Astrocyte of the hippocampus (primary cell): ENCODE measurements at places on chromosomes 6 and 20.

GRCh38 chr6:3175715-3176402, 18.5 kb upstream of the TUBB2A start:
- DNase-seq: no peak

- DNase-seq: no peak
These were observed 71.6 kb upstream of the DST start for GRCh38 chr6:56714273-56714672.

DNA sequence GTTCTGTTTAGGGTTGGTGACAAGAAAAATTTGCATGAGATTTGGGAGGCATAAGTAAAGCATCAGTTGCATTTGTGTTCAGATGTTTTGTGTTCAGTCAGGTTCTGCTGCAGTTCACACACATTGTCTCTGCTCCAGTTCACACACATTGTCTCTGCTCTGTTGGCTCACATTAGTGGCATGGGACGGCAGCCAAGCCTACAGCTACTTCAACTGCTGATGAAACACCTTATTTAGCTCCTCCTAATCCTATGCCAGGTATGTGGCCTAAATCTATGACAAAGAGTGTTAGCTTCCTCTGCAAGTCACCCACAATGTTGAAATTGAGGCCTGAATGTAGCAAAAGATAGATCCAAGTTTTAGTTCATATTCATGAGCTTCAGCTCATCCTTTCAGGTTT, 278.1 kb upstream of the SYNCRIP start:
- DNase-seq: peak; percentile 4

DNA sequence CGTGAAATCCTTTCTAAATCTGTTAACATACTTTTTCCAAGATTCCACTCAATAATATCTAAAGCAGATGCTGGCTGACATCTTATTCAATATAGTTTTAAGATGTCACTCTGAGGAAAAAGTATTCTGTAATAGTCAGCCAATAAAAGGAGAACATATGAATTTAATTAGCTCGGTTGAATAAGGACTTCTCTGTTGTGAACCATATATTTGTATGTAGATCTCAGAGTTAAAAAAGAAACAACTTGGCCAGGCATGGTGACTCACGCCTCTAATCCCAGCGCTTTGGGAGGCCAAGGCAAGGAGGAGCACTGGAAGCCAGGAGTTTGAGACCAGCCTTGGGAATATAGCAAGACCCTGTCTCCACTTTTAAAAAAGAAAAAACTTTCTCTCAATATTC, 7.4 kb upstream of the CD24 start:
- no peak for DNase-seq

DNA sequence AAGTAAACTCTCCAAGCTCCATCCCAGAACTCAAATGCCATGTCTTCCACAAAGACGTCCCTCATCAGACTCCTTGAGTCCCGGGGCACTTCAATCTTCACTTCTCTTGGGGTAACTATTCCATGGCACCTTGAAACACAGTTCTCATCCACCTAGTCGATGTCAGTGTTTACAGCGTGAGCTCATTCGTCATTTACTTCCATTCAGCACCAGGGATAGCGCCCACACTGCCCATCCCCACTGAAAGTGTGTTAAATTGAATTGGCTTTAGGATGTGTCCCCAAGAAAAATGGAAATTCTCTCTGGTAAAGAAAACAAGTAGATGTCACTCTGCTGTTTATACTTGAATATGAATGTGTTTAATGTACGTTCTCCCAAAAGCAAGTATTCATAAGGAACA, 31.3 kb downstream of the KCNK15 start:
- peak; percentile 58 for DNase-seq

GRCh38 chr6:82959385-82959941, 106.2 kb downstream of the UBE3D start:
- peak; percentile 87 for DNase-seq

DNA sequence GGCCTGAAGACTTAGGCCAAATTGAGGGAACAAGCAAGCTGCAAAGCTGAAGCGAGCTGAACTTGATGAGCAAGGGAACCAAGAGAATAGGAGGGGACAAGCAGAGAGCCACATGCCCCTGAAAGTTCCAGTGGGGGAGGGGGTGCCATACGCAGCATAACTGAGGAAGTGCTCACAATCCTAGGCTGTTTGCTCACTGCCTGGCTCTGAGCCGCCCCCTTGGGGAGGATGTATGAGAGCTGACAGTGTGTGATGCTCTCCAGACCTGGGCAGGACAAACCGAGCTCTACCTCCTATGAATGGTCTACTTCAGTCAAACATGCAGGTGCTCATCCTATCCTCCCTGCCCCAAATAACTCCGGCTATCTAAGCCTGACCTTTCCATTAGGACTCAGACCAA, 52.1 kb downstream of the FAXC start:
- no peak for DNase-seq

GRCh38 chr6:66808771-66809170, 1101.7 kb upstream of the EYS start:
- DNase-seq: no peak

- no peak for DNase-seq
These were observed 201.3 kb downstream of the SYNE1 start for GRCh38 chr6:152435816-152436215.

- DNase-seq: no peak
These were observed 59.5 kb upstream of the VGLL2 start for GRCh38 chr6:117205876-117206275.
